Fibroblast of the aortic adventitia (primary cell): ENCODE measurements at places on chromosomes 2 and 18. TPM values are rescaled to one million over a fixed set of nuclear protein-coding genes. Genes with fewer than 3 reads are reported as not detected.

The NAT8 gene
- not detected in 2 replicates for total RNA-seq

The CCDC121 gene
- total RNA-seq = 3.6 and 7.0 TPM in 2 replicates

The HOXD3 gene
- 0.09 TPM in 1 of 2 replicates, not detected in the other for total RNA-seq

The CD207 gene
- not detected in 2 replicates for total RNA-seq

The EML6 gene
- 0.49 and 2.8 TPM in 2 replicates for total RNA-seq

The ACYP2 gene
- 7.8 and 11.5 TPM in 2 replicates for total RNA-seq

The SKA1 gene
- total RNA-seq = 3.0 and 29.5 TPM in 2 replicates

The MERTK gene
- 0.65 and 2.4 TPM in 2 replicates for total RNA-seq
